DND-41 (cell line): ENCODE measurements at places on chromosomes 1 and 21.

DNA sequence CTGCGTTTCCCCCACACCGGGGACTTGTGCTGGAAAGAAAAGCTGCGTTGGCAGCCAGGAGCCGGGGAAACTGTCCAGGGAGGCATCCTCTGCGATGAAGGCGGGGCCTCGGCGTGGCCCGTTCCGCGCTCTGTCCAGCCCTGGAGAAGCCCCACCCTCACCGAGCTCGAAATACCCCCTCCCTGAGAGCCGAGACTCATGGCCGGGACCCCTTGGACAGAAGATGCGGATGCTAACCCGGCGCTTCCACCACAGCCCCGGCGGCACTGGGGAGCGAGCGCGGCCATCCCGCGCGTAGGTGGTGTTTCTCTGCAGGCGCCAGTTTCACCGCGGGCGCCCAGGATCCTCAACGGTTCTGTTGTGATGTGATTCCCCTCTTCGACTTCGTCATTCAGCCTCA is 31.6 kb downstream of the PDE9A start:
- DNase-seq = peak; percentile 23

DNA sequence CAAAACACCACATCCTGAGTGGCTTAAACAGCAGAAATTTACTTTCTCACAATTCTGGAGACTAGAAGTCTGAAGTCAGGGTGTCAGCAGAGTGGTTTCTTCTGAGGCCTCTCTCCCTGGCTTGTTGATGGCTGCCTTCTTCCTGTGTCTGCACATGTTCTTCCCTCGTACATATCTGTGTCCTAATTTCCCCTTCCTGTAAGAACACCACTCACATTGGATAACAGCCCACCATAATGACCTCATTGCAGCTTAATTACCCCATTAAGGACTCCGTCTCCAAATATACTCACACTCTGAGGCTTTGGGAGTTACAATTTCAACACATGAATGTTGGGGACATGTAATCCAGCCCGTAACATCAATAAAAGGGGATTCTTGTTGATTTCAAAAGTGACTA is 23.4 kb downstream of the C8A start:
- DNase-seq = no peak

- no peak for DNase-seq
Observed at GRCh38 chr1:38839363-38839762, 20.2 kb downstream of the RRAGC start.

DNA sequence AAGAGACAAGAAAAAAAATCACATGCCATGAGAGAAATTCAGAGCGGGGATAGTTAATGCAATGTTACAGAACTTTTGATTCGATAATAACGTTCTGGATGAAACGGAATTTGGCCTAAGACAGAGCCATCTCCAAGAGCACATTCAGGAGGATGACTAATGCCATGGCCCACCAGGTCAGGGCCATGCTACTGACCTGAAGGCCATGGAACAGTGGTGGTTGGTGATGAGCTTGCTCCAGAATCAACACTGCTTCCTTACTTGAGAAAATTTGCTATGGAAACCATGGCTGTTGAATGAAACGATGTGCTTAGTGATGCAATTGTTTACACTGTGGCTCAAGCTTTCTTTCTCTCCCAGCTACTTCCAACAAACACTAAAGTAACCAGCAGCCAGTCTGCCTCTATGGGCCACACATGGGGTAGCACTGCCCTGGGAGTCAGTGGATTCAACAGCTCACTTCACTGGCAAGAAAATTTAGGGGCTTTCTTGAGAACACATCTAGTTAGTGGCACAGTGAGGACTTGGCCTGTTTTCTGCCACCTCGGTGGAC is 299.1 kb downstream of the PCP4 start:
- DNase-seq = no peak

GRCh38 chr1:82759035-82759434 is 958.3 kb downstream of the ADGRL2 start:
- no peak for DNase-seq

GRCh38 chr1:236750928-236751327 is 44.2 kb upstream of the MTR start:
- DNase-seq = no peak

GRCh38 chr1:161100556-161100955 is 2.4 kb downstream of the KLHDC9 start:
- no peak for DNase-seq

GRCh38 chr1:42418516-42418915 is 37.3 kb downstream of the ZMYND12 start:
- no peak for DNase-seq

DNA sequence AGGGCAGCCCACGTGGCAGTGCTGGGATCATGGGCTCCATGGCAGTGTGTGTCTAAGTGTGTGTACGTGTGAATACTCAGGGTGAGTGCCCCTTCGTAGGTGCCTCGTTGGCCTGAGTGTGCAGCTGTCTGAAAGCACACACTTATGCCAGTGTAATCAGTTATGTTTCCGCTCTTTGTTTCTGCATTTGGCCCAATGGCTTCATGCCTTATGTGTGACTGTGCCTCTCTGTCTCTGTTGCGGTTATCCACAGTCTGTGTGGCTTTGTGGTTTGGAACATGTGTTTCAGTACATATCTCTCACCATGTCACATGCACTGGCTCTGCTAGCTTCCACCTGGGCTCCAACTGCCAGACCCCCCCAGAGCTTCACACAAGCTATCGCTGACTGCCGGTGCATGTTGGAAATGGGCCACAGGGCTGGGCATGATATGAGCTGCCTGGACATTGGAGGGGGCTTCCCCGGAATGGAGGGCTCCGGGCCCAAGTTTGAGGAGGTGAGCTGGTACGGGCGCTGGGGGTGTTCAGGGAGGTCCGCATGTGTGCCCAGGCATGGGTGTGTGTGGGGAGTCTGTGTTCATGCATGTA is 70.3 kb upstream of the TINAGL1 start:
- peak; percentile 94 for DNase-seq

GRCh38 chr1:94836891-94837290 is 16.7 kb downstream of the SLC44A3 start:
- no peak for DNase-seq

- no peak for DNase-seq
Observed at GRCh38 chr1:52482326-52483004, 70.4 kb downstream of the TUT4 start.

DNA sequence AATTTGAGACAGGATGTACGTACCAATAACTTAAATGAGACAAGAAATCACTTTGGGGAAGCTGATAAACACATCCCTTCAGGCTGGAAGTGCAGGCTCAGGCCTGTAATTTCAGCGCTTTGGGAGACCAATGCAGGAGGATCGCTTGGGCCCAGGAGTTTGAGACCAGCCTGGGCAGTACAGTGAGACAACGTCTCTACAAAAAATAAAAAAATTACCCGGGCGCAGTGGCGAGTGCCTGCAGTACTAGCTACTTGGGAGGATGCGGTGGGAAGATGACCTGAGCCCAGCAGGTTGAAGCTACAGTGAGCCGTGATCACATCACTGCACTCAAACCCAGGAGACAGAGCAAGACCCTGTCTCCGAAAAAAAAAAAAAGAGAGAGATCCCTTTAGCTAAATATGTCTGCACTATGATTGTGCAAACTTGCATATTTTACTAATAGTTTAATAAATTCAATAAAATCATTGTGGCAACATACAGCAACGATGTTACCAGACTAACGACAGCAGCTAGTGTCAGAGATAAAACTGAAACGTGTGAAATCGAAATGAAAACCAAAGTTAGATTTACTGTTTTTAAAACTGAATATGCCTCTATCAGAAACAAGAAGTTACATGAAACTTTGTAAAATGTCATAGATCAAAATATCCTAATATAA is 54.7 kb downstream of the CD2 start:
- DNase-seq = no peak

DNA sequence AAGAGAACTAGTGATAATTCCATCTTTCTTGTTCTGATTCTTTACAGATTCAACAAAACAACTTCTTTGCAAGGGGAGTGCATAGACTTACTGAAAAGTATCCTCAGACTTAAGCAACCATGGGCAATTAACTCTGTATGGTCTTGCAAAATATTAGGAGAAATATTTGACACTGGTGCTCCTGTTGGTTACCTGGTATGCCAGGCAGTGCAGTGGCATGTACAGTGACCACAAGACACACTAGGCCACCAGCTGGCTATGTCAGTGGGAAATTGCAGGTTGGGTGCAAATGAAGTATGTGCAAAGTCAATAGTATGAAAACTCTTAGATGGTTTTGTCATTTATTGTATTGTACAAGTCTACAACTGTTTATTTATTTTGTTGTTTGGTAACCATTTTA is 34.5 kb downstream of the EPS15 start:
- DNase-seq = no peak

- DNase-seq = no peak
Observed at GRCh38 chr1:61993331-61993961, 201.2 kb upstream of the L1TD1 start.

DNA sequence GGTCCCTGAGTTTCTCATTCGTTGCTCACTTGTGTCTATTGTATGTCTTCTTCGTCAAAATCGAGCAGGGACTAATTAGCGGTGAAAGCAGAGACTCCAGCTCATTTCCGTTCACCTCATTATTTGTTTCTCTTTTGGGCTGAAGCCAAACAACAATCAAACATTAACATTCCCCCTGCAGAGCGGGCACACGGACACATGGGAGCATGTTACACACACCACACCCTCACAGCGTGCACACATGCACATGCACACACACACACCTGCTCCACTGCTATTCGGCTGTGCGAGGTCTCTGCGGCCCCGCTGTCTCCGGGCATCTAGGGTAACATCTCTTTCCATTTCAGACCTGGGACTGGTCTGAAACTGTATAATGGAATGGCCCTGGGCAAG is 58.5 kb upstream of the LRRC8D start:
- DNase-seq = no peak

DNA sequence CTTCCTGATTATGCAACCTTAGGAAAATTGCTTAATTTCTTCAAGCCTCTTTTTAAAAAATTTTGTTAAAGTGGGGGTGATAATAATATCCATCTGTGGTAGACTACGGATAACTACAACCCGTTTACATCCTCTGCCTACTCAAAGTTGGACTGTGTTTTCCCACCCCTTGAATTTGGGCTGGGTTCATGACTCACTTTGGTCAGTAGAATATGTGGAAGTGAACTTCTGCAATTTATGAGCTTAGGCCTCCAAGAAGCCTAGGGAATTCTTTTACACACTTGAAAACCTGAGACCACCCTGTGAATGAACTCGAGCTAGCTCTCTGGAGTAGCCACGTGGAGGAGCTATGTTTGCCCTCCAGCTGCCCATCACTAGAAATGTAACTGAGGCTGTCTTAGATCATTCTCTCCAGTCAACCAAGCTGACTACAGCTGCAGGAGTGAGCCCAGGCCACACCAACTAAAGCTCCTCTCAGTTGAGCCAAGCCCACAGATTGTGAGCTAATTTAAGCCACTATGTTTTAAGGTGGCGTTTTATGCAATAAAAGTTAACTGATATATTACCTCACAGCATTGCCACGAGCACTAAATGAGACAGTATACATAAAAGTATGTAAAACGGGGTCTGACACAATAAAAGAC is 29.6 kb upstream of the CACHD1 start:
- DNase-seq = no peak

- DNase-seq = peak; percentile 56
Observed at GRCh38 chr1:114510274-114511031, 550 bp downstream of the TRIM33 start.

DNA sequence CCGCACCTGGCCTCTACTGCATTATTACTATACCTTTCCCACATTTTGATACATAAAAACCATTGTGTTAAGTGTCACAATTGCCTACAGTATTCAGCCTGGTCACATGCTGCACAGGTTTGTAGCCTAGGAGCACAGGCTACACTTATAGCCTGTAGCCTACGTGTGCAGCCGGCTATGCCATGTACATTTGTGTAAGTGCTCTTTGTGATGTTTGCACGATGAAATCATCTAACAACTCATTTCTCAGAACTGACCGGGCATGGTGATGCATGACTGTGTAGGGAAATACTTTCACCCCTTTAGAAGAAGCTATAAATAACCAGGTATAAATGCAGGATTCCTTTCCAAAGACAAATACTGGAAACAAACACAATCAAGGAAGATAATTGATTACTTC is 12.1 kb downstream of the ERG start:
- no peak for DNase-seq

GRCh38 chr21:36713746-36714145 is 14.8 kb downstream of the SIM2 start:
- no peak for DNase-seq

GRCh38 chr21:26637201-26637745 is 64.2 kb upstream of the CYYR1 start:
- no peak for DNase-seq

DNA sequence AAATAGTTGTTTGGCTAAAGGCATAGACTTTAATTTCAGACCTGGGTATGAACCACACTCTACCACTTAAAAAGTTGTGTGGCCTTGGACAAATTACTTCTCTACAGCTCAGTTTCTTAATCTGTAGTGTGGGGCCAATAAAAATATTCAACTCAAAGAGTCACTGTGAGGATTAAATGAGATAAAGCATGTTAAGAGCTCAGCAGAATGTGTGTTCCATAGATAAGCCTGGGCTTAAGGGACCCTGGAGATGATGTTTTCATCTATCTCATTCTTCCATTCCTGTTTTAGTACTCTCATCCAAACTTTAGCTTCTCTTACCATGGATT is 17.7 kb downstream of the S100A10 start:
- no peak for DNase-seq

GRCh38 chr1:156080863-156081179 is 1.4 kb downstream of the MEX3A start:
- no peak for DNase-seq

GRCh38 chr1:205267306-205267902 is 39.7 kb downstream of the TMCC2 start:
- no peak for DNase-seq

- no peak for DNase-seq
Observed at GRCh38 chr1:118271883-118272282, 86.9 kb upstream of the SPAG17 start.
